ENCODE measurements at places on chromosomes 13 and 19.

DNA sequence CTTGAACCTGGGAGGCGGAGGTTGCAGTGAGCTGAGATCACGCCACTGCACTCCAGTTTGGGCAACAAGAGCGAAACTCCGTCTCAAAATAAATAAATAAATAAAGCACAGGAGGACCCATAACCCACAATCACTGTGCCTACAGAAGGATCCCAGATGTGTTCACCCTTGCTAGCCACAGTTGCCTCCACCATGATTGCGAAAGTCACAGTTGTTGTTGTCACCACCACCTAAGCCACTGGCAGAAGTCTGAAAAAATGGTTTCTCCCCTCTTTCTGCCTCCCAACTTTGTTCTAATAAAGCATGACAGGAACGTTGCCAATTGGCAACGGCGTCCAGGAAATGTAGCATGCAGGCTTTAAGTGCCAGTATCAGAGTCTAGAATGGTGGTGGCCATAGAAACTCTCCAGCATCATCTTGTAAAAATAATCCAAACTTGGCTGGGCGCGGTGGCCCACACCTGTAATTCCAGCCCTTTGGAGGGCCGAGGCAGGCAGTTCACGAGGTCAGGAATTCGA is 2.2 kb upstream of the EPS15L1 start:
- DNase-seq, result no peak

GRCh38 chr13:112725346-112726015 is 35.6 kb downstream of the ATP11A start:
- DNase-seq, result no peak

GRCh38 chr19:49672131-49672919 is 4.7 kb upstream of the PRMT1 start:
- peak; percentile 79 for DNase-seq

GRCh38 chr13:105464249-105464648 is 1071.2 kb downstream of the EFNB2 start:
- DNase-seq, result no peak

GRCh38 chr13:93169980-93170379 is 56.6 kb upstream of the GPC6 start:
- no peak for DNase-seq

DNA sequence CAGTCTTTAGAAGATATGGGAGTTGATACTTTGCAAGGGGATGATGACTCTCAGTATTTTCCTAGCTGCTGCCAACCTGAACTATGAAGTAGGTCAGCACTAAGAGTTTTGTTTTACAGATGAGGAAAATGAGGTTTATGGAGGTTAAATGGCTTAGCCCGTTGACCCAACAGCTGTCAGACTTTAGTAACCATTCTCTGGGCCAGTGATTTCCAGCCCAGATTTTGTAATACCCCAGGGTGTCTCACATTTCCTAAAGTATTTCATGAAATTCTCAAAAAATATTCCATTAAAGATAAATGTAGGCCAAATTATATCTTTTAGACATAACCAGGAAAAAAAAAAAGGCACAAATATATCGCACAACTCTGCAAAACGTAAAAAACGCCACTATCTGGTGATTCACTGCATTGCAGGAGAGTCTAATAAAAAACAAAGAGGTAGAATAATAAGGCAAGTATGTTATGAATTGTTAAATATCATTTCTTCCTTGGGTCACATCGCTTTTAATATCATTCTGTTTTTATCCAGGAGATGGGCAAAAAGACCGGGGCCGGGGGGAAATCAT is 112.5 kb downstream of the DACH1 start:
- no peak for DNase-seq

- no peak for DNase-seq
Measured at GRCh38 chr13:95100525-95101433, 200.5 kb downstream of the ABCC4 start.

All from CD4-positive, alpha-beta T cell treated with Interleukin-1 beta for 1 hour (primary cell).